ENCODE measurements at places on chromosomes 12 and 14.

DNA sequence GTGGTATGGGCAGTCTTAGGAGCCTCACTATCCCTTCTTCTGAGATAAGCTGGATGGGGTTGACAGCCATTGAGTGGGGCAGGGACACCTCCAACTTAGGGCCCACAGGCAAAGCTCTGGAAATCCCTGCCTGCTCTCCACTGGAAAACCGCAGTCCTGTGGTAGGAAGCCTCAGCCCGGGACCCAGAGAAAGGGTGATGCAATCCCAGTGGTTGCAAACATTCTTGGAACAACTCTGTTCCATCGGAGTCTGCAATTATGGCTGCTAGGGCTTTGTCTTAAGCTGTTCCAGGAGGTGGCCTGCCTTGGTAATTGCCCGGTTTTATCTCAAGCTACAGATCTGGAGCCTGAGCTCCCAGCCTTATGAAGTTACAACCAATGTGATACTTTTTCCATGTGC lies 133.4 kb downstream of the DICER1 start:
- DNase-seq: no peak

GRCh38 chr12:56948457-56948777 lies 9.0 kb downstream of the RDH16 start:
- DNase-seq: no peak

DNA sequence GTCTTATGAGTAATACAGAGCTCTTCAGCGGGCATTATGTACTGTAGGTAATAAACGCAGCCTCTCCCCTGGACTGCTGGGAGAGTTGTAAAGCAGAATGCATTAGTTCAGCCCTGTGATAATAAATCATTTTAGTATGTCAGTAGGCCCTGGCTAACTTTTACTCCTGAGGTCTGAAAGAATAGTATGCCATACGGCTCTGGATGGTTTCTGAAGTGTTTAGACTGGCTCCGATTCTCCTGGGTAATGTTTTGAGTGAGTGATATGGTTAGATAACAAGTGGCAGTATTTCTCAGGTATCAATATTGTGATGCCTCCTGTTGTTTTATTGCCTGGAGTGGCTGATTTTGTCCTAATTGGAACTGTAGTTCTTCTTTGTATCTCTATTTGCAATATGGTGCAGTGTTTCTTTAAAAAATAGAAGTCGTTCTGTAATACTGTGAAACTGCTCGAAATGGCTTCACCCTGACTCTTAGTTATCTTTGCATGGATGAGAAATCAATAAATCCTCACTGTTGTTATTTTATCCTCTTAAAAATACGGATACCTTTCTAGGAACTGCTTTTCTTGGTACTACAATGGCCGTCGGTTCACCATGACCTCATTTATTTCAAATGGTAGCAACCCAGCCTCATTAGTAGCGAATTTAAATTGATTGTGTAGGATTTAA lies 100.2 kb downstream of the PDZRN4 start:
- no peak for DNase-seq

GRCh38 chr14:74922752-74923401 lies at the start of gene RPS6KL1:
RPS6KL1 (minus strand) TSS chr14:74923260; CDS start chr14:74921541, 1,719 bp downstream.
- DNase-seq: no peak

DNA sequence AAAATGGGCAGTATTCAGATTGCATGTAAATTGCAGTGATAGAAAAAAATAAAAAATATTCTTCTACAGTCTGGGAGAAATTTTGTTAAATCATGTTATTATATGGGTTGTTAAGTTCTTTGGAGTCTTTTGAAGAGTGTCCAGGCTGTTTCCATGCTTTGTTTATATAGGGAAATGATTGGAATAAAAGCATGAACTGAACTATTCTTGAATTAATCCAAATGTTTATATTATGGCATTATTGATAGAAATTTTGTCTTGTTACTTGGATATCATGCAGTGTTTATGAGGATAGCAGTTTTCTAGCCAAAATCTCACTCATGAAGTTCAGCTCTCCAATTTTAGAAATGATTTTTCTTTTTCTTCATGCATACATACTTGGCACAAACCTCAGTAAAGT lies 108.2 kb upstream of the NAV3 start:
- DNase-seq: no peak

GRCh38 chr12:32395026-32395425 lies 4.3 kb upstream of the FGD4 start:
- no peak for DNase-seq

- DNase-seq: no peak
Observed at GRCh38 chr14:56821805-56822610, 11.7 kb upstream of the OTX2 start.

DNA sequence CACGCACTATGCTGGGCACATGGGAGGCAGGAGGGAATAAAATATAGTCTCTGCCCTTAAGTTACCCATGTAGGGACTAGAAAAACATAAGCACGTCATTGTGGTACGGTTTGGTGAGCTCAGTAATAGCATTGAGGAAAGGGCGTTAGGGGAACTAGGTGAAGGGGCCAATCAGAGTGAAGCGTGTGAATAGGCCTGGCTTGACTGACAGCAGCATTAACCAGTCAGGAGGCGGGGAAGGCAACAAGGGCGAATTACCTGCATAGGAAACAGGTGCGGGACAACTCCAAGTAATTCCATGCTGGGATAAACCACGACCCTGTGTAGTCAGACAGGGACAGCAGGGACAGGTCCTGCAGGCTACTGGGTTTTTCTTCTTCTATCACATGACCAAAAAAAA lies 107.7 kb downstream of the UNC79 start:
- DNase-seq: no peak

DNA sequence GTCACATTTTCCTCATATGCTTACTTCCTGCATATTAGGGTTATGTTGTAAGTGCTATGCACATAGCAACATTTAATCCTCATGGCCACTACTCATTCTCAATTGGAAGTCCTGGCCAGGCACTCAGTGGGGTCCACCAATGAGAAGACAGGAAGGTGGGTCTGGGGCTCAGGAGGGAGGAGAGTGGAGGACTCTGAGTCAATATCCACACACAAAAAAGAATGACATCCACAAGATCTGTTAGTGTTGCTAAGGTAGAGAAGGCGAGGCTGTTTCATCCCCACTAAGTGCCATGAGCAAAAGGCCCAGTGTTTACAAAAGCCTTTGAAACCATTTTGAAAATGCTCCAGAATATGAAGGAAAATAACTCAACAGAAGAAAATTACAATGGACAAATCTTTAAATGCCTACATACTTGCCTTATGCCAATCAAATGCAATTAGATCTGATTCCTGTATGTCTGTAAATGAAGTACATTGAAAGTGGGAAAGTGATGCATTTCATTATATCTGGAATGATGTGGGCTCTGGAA lies 53.9 kb downstream of the EID3 start:
- DNase-seq: no peak

DNA sequence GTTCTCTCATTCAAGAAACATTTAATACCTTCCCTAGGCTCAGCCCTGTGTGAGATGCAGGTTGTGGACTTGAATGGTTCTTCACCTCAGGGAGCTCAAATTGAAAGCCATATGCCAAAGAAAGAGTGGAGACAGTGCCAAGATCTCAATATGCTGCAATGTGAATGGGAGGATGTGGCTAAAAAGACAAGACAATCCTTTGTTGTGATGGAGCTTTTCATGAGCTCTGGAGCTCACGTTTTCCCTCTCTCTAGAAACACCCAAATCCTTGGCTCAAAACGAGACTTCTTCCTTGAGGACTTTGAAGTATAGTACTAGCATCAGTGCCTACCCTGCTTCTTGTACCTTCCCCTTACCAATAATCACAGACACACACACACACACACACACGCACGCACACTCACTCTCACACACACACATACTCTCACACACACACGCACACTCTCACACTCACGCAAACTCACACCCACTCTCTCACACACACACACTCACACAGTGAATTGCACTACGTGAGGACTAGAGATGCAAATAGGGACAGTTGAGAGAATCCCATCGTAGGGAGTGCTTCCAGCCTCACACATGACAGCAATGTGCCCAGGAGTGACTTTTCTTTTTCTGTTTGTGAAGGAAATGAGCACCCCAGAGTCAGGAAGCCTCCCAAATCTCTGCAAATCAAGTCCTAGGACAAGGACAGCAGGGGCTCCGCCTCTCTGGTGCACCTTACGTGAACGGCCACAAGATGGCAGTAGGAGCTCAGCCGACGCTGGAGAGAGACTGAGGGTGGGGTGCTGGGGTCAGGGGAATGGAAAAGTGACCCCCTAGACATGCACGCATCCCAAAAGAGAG lies 231.4 kb downstream of the PCNX1 start:
- DNase-seq: peak; percentile 48

- DNase-seq: no peak
Observed at GRCh38 chr12:100936661-100937060, 142.1 kb downstream of the ANO4 start.
